ENCODE measurements at places on chromosomes 11 and 22. TPM values are rescaled to one million over a fixed set of nuclear protein-coding genes. Genes with fewer than 3 reads are reported as not detected.

Gene PDE2A
- total RNA-seq: 2.6 TPM

DNA sequence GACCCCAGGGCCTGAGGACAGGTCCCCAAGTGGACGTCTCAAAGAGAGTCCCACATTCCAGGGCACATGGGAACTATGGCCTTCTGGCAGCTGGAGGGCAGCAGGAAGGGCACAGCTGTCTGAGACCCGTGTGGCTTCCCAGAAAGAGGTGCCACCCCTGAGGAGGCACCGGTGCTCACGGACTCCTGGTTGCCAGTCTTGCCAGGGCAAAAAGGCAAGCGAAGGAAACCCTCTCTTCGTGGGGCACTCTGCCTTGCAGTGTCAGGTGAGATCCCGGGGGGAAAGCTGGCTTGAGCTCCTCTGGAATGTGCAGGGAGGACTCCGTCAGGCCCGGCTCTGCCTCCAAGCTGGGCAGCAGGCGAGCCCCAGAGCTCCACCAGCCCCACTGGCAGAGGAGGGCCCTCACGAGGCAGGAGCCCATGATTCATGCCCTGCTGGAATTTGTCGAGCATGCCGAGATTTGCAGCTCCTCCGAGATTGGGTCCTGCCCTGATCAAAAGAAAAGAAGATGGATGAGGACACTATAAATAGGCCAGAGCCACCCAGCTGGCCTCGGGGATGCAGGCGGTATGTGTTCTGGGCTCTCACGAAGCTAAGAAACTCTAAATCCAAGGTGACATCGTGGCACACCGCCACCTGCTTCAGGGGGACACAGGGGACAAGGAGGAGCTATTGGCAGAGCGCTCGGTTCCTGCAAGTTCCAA lies 9.9 kb upstream of the CELSR1 start:
- no peak for DNase-seq
- H3K27ac ChIP-seq: no peak overlapping the region
- H3K4me3 ChIP-seq: no peak overlapping the region
- H3K4me1 ChIP-seq: peaks cover 25% of the 10 kb centered on the region
- H3K36me3 ChIP-seq: no peaks in the 10 kb centered on the region
- H3K27me3 ChIP-seq: no peaks in the 10 kb centered on the region

Gene MMP27
- total RNA-seq: not detected

GRCh38 chr11:9037046-9037780 lies 33.4 kb upstream of the NRIP3 start:
- no peaks in the 10 kb centered on the region for H3K27me3 ChIP-seq
- peaks cover 15% of the 10 kb centered on the region for H3K4me1 ChIP-seq
- DNase-seq: no peak

- no peak overlapping the region for H3K4me3 ChIP-seq
- no peaks in the 10 kb centered on the region for H3K36me3 ChIP-seq
- H3K27me3 ChIP-seq: no peaks in the 10 kb centered on the region
- H3K27ac ChIP-seq: no peak overlapping the region
Measured at GRCh38 chr22:44179989-44180705, 578 bp upstream of the PARVG start.

DNA sequence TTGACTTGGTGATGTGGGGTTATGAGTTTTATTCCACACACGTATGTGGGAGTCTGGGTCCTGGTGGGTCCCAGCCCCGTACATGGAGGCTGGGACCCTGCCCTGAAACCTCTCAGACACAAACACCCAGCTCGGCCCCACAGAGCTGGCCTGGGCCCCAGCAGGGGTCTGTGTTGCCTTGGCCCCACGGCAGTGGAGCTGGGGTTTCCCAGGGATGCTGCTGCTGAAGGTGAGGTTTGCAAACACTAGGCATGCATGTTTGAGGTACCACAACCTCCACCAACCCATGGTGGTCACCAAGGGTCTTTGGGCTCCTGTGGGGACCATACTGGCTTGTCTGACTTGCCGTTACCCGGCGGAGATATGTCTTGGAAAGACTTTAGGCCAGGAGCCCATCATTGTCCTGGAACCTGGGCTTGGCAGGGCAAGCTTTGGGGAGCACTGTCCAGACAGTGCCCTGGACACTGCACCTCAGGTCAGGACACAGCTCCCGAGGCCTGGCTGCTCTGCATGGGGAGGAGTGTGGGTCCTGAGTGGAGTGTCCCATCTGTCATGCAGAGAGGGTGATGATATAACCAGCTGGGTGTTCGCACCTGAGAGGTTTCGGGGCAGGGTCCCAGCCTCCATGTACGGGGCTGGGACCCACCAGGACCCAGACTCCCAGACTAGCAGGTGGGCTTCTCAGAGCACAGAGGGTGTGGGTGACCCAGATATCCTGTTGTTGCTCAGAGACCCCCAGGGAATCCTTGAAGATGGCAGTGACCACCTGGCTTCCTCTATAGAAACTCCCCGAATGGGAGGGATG lies 63.3 kb downstream of the KCNQ1 start:
- DNase-seq: no peak
- no peak overlapping the region for H3K27ac ChIP-seq
- H3K36me3 ChIP-seq: no peaks in the 10 kb centered on the region
- H3K4me1 ChIP-seq: no peaks in the 10 kb centered on the region
- H3K4me3 ChIP-seq: no peak overlapping the region

- H3K36me3 ChIP-seq: no peaks in the 10 kb centered on the region
Measured at GRCh38 chr11:33207408-33207985, 46.2 kb upstream of the CSTF3 start.

DNA sequence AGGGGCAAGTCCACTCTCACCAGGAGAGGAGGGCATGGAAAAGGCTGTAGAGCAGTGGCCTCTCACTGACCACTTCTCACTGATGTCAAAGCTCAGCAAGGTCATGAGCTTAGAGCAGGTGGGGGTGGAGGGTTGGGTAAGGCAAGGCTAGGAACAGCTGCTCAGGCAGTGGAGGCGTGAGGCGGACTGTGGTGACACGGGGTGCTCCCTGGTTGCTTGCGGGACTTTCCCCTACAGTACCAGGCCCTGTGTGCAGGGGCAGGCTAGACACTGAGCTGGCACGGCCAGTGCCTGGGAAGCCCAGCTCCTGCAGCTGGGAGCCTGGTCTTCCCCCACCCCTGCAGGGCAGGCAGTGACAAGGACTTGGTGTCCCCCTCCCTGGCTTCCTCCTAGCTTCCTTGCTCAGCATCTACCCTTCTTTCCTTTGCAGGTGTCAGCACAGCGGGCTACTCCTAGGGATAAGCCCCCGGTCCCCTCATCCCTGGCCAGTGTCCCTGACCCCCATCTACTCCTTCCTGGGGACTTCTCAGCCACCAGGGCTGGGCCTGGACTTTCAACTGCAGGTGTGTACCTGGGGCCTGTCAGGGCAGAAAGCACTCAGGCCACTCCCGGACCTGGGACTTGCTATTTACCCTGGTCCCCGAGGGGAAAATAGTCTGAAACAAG lies 45.6 kb downstream of the PISD start:
- H3K36me3 ChIP-seq: no peaks in the 10 kb centered on the region
- no peaks in the 10 kb centered on the region for H3K27me3 ChIP-seq
- H3K4me1 ChIP-seq: no peaks in the 10 kb centered on the region

Gene TIMP3
- 0.12 TPM for total RNA-seq

DNA sequence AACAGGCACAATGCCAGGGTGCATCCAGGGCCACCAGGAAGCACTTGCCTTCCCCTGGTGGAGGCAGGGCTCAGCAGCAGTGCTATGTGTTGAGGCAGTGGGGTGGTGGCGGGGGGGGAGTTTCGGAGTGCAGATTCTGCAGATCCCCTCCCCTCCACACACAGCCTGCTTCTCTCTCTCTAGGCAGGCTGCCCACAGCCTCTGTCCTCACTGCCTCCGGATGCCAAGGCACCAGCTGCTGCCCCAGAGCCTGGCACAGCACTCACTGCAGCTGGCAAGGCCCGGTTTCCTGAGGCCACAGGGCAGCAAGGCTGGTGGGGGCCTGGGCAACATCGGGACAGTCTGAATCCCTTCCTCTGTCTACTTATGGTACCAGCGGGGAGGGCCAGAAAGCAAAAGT lies 35.8 kb downstream of the NRXN2 start:
- H3K27me3 ChIP-seq: peaks cover 3% of the 10 kb centered on the region
- no peak overlapping the region for H3K4me3 ChIP-seq
- H3K36me3 ChIP-seq: no peaks in the 10 kb centered on the region
- no peaks in the 10 kb centered on the region for H3K4me1 ChIP-seq

Gene RAB38
- not detected for total RNA-seq

DNA sequence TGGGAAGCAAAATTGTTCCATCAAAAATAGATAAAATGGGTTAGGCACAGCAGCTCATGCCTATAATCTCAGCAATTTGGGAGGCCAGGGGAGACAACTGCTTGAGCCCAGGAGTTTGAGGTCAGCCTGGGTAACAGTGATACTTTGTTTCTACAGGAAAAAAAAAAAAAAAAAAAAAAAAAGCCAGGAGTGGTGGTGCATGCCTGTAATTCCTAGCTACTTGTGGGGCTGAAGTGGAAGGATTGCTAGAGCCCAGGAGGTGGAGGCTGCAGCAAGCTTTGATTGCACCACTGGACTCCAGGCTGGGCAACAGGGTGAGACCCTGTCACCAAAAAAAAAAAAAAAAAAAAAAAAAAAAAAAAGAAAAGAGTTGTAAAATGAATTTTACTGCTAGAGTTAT lies 49.6 kb downstream of the KIF18A start:
- peaks cover 36% of the 10 kb centered on the region for H3K36me3 ChIP-seq
- H3K27me3 ChIP-seq: no peaks in the 10 kb centered on the region
- no peak overlapping the region for H3K4me3 ChIP-seq
- no peak overlapping the region for H3K27ac ChIP-seq

Gene OSBP
- total RNA-seq: 59.4 TPM

GRCh38 chr11:6646918-6647679 lies 8.5 kb downstream of the DCHS1 start:
- DNase-seq: no peak
- no peaks in the 10 kb centered on the region for H3K4me1 ChIP-seq
- no peak overlapping the region for H3K4me3 ChIP-seq
- H3K27ac ChIP-seq: no peak overlapping the region

- peak; percentile 24 for DNase-seq
- H3K27me3 ChIP-seq: no peaks in the 10 kb centered on the region
- no peak overlapping the region for H3K4me3 ChIP-seq
Measured at GRCh38 chr11:86745571-86745970, 54.8 kb upstream of the PRSS23 start.

DNA sequence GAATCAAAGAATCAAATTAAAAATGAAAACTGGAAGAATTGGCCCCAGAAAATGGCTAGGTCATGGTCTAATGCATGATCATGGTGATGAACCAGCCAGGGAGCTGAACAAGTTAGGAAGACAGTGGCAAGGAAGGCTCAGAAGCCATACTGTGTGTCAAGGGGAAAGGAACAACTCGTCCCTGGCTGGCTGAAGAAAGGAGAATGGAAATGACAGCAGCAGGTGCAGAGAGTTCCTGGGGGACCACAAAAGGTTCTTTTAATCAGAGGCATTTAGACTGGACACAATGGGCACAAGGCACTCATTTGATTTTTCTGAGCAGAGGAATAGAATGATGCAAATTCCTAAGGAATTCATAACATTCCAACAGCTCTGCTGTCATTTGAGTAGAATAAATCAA lies 209.9 kb downstream of the LARGE1 start:
- H3K27ac ChIP-seq: no peak overlapping the region
- no peaks in the 10 kb centered on the region for H3K27me3 ChIP-seq
- no peak overlapping the region for H3K4me3 ChIP-seq
- H3K4me1 ChIP-seq: no peaks in the 10 kb centered on the region
- H3K36me3 ChIP-seq: no peaks in the 10 kb centered on the region

DNA sequence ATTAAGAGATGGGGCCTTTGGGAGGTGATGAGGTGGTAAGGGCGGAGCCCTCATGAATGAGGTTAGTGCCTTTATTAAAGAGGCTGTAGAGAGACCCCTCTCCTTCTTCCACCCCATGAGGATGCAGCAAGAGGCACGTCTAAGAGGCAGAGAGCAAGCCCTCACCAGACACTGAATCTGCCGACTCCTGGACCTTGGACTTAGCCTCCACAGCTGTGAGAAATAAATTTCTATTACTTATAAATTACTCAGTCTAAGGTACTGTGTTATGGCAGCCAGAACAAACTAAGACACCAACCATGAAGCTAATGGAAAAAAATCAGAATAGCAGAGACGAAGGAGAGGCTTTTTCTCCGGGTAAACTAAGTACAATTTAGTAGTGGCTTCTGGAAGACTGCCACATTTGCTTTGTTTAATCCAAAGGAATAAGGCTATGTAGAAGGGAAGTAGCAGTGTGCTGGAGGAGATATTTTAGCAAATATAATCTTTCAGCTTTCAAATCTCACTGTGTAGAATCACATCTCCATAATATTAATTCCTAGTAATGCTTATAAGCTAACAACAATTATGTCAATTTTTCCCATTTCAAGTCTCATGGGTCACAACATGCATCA lies 12.3 kb upstream of the SIK2 start:
- no peak for DNase-seq
- H3K4me1 ChIP-seq: peaks cover 5% of the 10 kb centered on the region
- H3K27me3 ChIP-seq: no peaks in the 10 kb centered on the region
- H3K4me3 ChIP-seq: no peak overlapping the region

Gene LUZP2
- 0.46 TPM for total RNA-seq

Gene ACRV1
- not detected for total RNA-seq

DNA sequence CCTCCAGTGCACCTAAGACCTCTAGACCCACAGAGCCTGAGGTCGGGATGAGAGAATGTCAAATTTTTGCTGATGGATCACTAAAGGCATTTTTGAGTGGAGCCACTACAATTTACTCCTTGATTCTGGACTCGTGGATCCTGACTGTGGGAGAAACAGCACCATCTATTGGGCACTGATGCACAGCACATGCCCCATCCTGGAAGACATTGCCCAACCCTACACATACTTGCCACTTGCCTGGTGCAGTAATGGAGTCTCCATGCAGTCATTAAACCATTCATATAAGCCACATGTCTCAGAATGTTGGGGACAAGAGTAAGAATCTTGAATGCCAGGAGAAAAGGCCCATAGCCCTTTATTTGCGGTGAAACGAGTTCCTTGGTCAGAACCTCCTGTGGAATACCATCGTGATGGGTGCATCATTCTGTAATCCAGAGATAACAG lies 103.9 kb downstream of the GGTLC2 start:
- no peak overlapping the region for H3K27ac ChIP-seq
- peak; percentile 64 for DNase-seq

Gene MISFA
- 0.36 TPM for total RNA-seq

DNA sequence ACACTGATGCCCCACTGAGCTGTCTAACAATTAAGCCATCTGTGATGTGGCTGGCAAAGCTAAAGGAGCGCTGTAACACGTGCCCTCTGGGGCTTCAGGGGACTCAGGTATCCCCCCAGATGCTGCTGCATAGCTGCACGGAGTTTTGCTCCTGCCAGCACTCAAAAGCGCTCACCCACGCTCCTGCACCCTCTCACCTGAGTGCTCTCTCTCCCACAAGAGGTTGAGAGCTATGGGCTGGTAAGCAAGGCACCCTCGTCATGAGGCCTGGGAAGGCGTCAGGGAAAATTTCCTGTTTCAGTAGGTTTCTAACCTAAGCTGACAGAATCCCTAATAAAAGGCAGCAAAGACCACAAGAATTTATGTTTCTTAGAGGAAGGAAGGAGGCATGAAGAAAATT lies 850.3 kb downstream of the OPCML start:
- 0 out of 2 replicates have a peak, but pooled peaks cover 4% of the 10 kb centered on the region for H3K27me3 ChIP-seq
- H3K4me1 ChIP-seq: no peaks in the 10 kb centered on the region
- no peaks in the 10 kb centered on the region for H3K36me3 ChIP-seq
- DNase-seq: no peak

Gene MUC2
- total RNA-seq: 0.26 TPM

Gene ANO5
- not detected for total RNA-seq

- DNase-seq: no peak
- H3K4me3 ChIP-seq: no peak overlapping the region
- no peak overlapping the region for H3K27ac ChIP-seq
- no peaks in the 10 kb centered on the region for H3K36me3 ChIP-seq
- H3K4me1 ChIP-seq: no peaks in the 10 kb centered on the region
Measured at GRCh38 chr11:133895551-133895950, 50.2 kb upstream of the SPATA19 start.

GRCh38 chr22:37633089-37633624 lies 6.3 kb upstream of the SH3BP1 start:
- no peak overlapping the region for H3K27ac ChIP-seq
- no peaks in the 10 kb centered on the region for H3K36me3 ChIP-seq
- no peak for DNase-seq
- no peak overlapping the region for H3K4me3 ChIP-seq
